Osteocyte (in vitro differentiated cells): ENCODE measurements at places on chromosomes 12 and 14. TPM values are rescaled to one million over a fixed set of nuclear protein-coding genes. Genes with fewer than 3 reads are reported as not detected.
A peak's percentile ranks its signal among the peaks of the same experiment; 100 is the strongest.

- no peak for DNase-seq
- H3K27ac ChIP-seq = no peak overlapping the region
- no peak overlapping the region for H3K4me3 ChIP-seq
- H3K36me3 ChIP-seq = peaks cover 36% of the 10 kb centered on the region
- H3K4me1 ChIP-seq = no peaks in the 10 kb centered on the region
Measured at GRCh38 chr12:71787580-71787979, 32.9 kb downstream of the RAB21 start.

- no peak overlapping the region for H3K27ac ChIP-seq
- no peaks in the 10 kb centered on the region for H3K27me3 ChIP-seq
- no peak for DNase-seq
- H3K4me1 ChIP-seq = no peaks in the 10 kb centered on the region
- no peaks in the 10 kb centered on the region for H3K36me3 ChIP-seq
Measured at GRCh38 chr12:99119449-99119848, 474.4 kb downstream of the APAF1 start.

GRCh38 chr12:23843958-23844357 is 105.5 kb downstream of the SOX5 start:
- no peak for DNase-seq
- no peaks in the 10 kb centered on the region for H3K36me3 ChIP-seq
- H3K27me3 ChIP-seq = no peaks in the 10 kb centered on the region
- H3K27ac ChIP-seq = no peak overlapping the region

- DNase-seq = no peak
- no peaks in the 10 kb centered on the region for H3K36me3 ChIP-seq
- H3K4me3 ChIP-seq = no peak overlapping the region
- no peaks in the 10 kb centered on the region for H3K27me3 ChIP-seq
- no peak overlapping the region for H3K27ac ChIP-seq
- H3K4me1 ChIP-seq = no peaks in the 10 kb centered on the region
Measured at GRCh38 chr12:119019166-119019565, 37.8 kb downstream of the SRRM4 start.

GRCh38 chr12:40986001-40986400 is 202.1 kb upstream of the PDZRN4 start:
- peaks cover 15% of the 10 kb centered on the region for H3K4me1 ChIP-seq
- no peaks in the 10 kb centered on the region for H3K27me3 ChIP-seq
- no peak overlapping the region for H3K4me3 ChIP-seq
- H3K36me3 ChIP-seq = no peaks in the 10 kb centered on the region

GRCh38 chr14:65222440-65222858 is 120.1 kb upstream of the MAX start:
- H3K27ac ChIP-seq = peak overlapping the region; percentile 10
- no peaks in the 10 kb centered on the region for H3K27me3 ChIP-seq
- H3K4me1 ChIP-seq = peaks cover 10% of the 10 kb centered on the region
- DNase-seq = no peak

Gene RERG
- total RNA-seq = 83.8 and 92.7 TPM in 2 replicates

GRCh38 chr14:62322216-62322615 is 560.0 kb downstream of the SNAPC1 start:
- no peaks in the 10 kb centered on the region for H3K4me1 ChIP-seq
- peaks cover 7% of the 10 kb centered on the region for H3K27me3 ChIP-seq
- H3K4me3 ChIP-seq = no peak overlapping the region
- no peak for DNase-seq
- H3K36me3 ChIP-seq = no peaks in the 10 kb centered on the region

GRCh38 chr12:27284751-27285150 is 40.7 kb downstream of the STK38L start:
- H3K4me1 ChIP-seq = peaks cover 49% of the 10 kb centered on the region
- peak overlapping the region; percentile 12 for H3K4me3 ChIP-seq
- H3K27me3 ChIP-seq = no peaks in the 10 kb centered on the region
- no peak for DNase-seq
- H3K36me3 ChIP-seq = peaks cover 12% of the 10 kb centered on the region
